Pulmonary artery endothelial cell (primary cell): ENCODE measurements at places on chromosomes 1 and 21.

GRCh38 chr21:33205476-33205875 is 24.3 kb upstream of the IFNAR2 start:
- no peak for DNase-seq

DNA sequence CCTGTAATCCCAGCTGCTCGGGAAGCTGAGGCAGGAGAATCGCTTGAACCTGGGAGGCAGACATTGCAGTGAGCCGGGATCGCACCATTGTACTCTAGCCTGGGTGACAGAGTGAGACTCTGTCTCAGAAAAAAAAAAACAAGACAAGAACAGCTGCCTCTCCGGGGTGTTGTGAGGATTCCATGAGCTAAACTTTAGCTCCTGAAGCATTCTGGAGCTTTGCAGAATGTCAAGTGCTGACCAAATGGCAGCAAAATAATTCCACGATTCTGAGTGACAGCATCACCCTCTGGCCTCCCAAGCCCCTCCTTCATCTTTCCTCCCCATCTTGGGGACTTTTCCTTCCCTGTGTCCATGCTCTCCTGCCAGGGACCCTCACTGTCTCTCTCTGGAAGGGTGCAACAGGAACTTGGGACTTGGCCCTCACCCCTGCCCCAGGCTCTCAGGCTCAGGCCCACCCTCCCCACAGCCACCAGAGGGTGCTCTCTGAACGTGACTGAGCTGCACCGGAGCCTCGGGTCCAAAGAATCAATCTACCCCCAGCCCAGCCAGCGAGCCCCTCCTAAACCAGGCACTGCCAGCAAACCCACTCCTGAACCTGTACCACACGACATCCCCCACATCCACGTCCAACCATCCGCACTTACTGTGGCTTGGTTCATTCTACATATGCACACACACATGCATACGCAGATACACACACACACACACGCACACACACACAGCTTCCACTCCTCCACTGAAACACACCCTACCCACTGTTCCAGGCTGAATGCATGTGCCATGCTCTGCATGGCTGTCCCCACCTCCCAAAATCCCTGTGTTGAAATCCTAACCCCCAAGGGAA is 45.7 kb downstream of the ACOT7 start:
- no peak for DNase-seq

DNA sequence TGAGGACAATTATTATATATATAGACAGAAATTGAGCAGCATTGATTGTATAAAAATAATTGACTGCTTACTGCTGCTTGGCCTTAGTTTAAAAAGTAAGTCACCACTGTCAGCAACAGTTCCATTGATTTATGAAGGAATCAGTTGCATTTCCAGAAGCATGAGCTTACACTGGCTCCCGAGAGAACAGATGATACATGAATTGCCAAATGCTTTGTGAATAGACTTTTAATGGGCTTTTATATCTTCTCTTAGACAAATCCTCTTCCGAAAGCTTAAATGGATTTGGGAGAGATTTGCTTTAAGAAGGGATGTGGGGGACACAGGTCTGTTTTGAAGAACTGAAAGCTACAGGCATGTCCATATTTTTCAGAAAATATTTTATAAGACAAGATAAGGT is 7.5 kb downstream of the FHAD1 start:
- no peak for DNase-seq

- DNase-seq = no peak
Measured at GRCh38 chr1:160307118-160307791, 22.3 kb upstream of the PEX19 start.

- no peak for DNase-seq
Measured at GRCh38 chr1:225548140-225548857, 104.6 kb downstream of the ENAH start.

- DNase-seq = no peak
Measured at GRCh38 chr1:177690996-177691395, 278.9 kb downstream of the SEC16B start.

GRCh38 chr1:160708118-160708517 is 3.5 kb downstream of the CD48 start:
- no peak for DNase-seq

DNA sequence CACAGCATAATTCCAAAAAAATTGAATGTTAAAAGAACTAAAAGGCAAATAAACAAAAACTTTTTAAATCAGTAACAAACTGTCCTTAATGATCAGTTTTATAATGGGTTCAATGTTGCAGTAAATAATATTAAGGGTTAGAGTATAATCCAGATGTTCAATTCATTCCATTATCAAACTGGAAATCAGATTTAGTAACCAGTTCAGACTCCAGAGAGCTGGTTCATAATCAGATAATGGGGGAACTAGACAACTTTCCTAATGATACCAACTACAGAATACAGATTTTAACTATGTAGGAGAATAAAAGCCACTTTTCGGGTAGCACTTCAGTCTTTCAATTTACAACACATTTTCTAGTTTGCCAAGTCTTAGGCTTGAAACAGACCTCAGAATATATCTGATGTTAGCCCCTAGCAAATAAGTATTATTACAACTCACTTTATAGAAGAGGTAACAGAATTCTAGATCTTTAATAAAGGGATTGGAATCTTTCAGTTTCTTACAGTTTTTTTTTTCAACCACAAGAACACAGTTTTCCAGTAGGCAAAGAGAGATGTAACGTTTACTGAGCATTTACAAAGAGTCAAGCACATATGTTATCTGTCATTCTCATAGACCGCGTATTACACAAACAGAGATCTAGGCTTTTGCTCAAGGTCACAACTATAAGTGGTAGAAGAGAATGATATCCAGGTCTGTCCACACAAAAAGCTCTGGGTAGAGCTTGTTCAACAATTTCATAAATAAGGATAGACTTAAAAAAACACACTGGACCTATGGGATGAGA is 1.9 kb upstream of the DCAF6 start:
- DNase-seq = no peak

- no peak for DNase-seq
Measured at GRCh38 chr1:2472109-2472508, 4.0 kb upstream of the PLCH2 start.

GRCh38 chr21:45876381-45877170 is 105.0 kb upstream of the COL6A1 start:
- DNase-seq = no peak

- no peak for DNase-seq
Measured at GRCh38 chr1:209685821-209686220, 10.6 kb downstream of the G0S2 start.

- DNase-seq = no peak
Measured at GRCh38 chr1:241203817-241204216, 153.2 kb downstream of the RGS7 start.
